ENCODE measurements at places on chromosomes 3 and 15. TPM values are rescaled to one million over a fixed set of nuclear protein-coding genes. Genes with fewer than 3 reads are reported as not detected.

The ZNF619 gene
- 1.4 TPM for polyA plus RNA-seq

The PLSCR5 gene
- not detected for polyA plus RNA-seq

The C15orf62 gene
- polyA plus RNA-seq: 0.47 TPM

The GOLGA6L4 gene
- polyA plus RNA-seq: 3.0 TPM

The GOLGA8R gene
- polyA plus RNA-seq: 0.41 TPM

The SKOR1 gene
- polyA plus RNA-seq: 0.22 TPM

The NGRN gene
- 93.8 TPM for polyA plus RNA-seq

The FGF12 gene
- polyA plus RNA-seq: 3.7 TPM

The GOLGA8S gene
- 0.13 TPM for polyA plus RNA-seq

GRCh38 chr3:194053136-194053535, 82.8 kb upstream of the HES1 start:
- H3K4me3 ChIP-seq: no peak overlapping the region
- H3K36me3 ChIP-seq: no peaks in the 10 kb centered on the region
- DNase-seq: no peak
- H3K4me1 ChIP-seq: no peaks in the 10 kb centered on the region

GRCh38 chr3:147890114-147890513, 480.9 kb downstream of the ZIC1 start:
- no peaks in the 10 kb centered on the region for H3K27me3 ChIP-seq
- DNase-seq: no peak
- no peaks in the 10 kb centered on the region for H3K36me3 ChIP-seq

DNA sequence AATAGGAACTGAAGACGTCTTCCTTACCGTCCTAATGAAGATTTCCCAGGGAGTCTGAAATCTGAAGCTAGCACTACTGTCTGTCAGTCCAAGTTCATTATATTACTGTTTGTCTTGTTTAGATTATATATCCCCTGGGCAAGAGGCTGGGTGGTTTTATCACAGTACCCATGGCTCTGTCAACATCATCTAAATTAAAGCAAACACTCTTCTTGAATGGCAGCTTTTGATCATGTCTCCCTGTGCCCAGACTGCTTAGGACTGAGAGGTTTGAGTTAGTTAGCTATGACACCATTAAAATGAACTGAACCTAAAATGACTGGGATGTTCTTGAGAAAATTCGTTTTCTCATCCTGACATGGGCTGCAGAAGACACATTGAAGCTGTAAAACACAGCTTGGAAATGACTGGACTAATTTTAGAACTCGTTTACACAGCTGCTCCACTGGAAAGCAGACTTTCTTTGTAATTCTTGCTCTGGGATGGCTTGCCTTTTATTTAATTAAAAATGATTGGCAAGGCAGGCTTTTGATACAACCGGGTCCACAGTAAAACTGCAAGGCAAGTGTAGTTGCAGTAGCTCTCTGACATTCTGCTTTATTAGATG, 243.5 kb downstream of the MFSD1 start:
- H3K27me3 ChIP-seq: no peaks in the 10 kb centered on the region
- DNase-seq: no peak
- H3K4me1 ChIP-seq: no peaks in the 10 kb centered on the region
- no peak overlapping the region for H3K27ac ChIP-seq
- H3K36me3 ChIP-seq: no peaks in the 10 kb centered on the region

GRCh38 chr15:61050844-61051568, 178.1 kb downstream of the RORA start:
- H3K4me1 ChIP-seq: no peaks in the 10 kb centered on the region
- H3K4me3 ChIP-seq: no peak overlapping the region
- H3K36me3 ChIP-seq: no peaks in the 10 kb centered on the region
- no peak overlapping the region for H3K27ac ChIP-seq

DNA sequence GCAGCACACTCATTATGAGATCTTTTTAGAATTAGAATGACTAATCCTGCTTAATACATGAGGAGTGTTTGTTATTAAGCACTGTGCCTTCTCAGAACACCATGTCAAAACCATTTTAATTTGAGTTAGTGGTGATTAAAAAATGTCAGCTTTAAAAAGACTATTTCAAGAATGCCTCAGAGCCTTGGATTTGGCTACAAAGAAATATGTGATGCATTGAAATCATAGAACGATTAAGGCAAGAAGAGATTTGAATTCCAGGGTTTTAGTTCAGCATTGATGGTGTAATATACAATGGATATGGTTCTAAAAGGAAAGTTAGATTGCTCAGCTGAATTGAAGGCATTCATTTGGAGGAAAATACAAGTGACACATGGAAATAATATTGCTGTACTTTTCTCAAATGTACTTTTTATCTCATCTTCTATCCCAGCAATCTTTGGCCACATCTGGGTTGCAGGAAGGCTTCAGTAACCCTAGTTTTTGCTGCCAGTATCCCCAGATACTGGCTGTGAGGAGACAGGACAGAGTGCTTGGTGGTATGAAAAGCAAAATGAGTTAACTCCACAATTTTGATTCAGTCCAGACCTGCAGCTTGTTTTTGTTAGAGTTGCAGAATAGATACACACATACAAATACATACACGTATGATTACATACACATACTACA, 303.8 kb downstream of the CLSTN2 start:
- DNase-seq: no peak
- H3K4me1 ChIP-seq: no peaks in the 10 kb centered on the region
- H3K27me3 ChIP-seq: no peaks in the 10 kb centered on the region
- H3K36me3 ChIP-seq: no peaks in the 10 kb centered on the region

GRCh38 chr3:58839187-58839586, 172.6 kb upstream of the FAM3D start:
- no peak for DNase-seq
- no peak overlapping the region for H3K4me3 ChIP-seq
- H3K4me1 ChIP-seq: no peaks in the 10 kb centered on the region

DNA sequence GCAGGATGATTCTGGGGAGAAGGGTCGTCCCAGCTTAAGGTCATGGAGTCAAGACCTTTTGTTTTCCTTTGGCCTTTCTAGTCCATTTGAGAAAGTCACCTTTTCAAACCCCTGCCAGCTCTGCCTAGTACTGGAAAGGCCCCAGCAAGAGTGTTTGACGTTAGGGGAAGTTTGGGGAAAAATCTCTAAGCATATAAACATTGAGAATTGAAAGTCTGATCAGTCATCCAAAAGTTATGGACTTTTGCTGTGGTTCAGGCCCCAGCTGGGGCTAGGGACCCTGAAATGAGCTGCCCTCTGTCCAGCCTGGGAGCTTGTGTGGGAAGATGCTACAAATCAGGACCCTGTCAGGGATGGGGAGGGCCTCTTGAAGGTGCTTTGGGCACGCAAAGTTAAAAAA, 21.6 kb downstream of the SLC6A6 start:
- no peak overlapping the region for H3K27ac ChIP-seq
- H3K27me3 ChIP-seq: no peaks in the 10 kb centered on the region
- H3K36me3 ChIP-seq: no peaks in the 10 kb centered on the region

DNA sequence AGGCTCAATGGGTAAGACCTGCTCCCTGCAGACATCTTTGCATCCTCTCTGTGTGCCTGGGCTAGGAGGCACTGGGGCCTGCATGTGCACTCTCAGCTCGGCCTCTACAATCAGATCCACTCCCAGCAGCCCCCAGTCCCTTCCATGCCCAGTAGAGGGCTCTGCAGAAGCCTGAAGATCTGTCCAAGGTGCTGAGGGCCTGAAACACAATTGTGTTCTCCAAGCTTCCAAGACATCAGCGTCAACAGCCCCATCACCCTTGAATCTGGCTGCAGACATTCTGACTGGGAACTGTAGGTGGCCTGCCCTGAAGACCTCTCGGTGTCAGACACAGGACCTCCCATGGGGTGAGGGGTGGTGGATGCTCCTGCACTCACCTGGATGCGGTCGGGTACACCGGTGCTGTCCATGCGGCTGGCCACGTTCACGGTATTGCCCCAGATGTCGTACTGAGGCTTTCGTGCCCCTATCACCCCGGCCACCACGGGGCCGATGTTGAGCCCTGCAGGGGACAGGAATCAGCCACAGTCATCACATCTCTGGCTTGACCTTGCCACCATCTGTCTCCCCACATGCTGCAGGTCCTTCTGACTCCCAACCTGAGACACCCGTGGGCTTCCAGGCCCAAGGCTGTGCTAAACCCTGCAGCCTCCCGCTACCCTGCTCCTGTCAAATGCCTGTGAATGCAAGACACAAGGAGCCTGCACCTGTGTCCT, 84.7 kb downstream of the SEC22A start:
- H3K4me3 ChIP-seq: no peak overlapping the region
- H3K4me1 ChIP-seq: no peaks in the 10 kb centered on the region
- DNase-seq: peak; percentile 79
- no peak overlapping the region for H3K27ac ChIP-seq
- no peaks in the 10 kb centered on the region for H3K27me3 ChIP-seq

DNA sequence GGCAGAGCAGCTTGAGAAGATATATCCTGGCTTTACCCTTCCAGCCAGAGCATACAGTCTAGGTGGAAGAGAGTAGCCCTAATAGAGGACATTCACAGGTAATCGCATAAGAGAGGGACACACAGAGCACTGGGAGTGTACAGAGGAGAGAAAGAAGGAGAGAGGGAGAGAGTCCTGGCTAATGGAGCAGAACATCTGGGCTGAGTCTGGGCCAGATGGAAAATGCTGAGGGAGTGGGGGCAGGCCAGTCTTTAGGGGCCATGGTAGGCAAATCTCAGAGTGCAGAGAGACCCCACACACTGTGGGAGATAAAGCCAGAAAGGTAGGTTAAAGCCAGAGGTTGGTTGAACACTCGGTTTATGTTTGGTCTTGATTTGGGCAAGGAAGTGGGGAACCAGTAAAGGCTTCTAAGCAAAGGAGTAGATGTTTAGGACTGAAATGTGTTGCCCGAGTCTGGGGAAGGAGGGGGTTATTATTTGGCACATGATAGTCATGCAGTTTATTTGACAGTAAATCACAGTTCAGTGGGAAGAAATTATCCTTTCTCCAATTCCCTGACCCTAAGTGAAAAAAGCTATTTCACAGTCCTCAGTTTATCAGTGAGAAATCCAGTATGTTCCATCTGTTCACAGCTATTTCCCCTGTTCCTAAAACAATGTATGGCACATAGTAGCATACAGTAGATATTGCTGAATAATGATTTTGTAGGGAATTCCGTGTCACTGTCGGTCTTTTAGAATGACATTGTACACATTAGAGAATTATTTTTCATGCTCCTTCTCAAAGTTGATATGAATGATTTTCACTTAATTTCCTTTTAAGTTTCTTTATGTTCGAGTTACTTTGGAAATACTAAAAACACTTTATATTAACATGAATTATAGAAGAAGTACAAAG, 45.7 kb downstream of the PDHB start:
- H3K27me3 ChIP-seq: no peaks in the 10 kb centered on the region
- H3K4me1 ChIP-seq: peaks cover 8% of the 10 kb centered on the region
- peak; percentile 59 for DNase-seq
- peak overlapping the region; percentile 53 for H3K27ac ChIP-seq

GRCh38 chr15:35054380-35054779, 30.7 kb downstream of the NANOGP8 start:
- no peaks in the 10 kb centered on the region for H3K36me3 ChIP-seq
- no peak overlapping the region for H3K4me3 ChIP-seq
- H3K27me3 ChIP-seq: no peaks in the 10 kb centered on the region

DNA sequence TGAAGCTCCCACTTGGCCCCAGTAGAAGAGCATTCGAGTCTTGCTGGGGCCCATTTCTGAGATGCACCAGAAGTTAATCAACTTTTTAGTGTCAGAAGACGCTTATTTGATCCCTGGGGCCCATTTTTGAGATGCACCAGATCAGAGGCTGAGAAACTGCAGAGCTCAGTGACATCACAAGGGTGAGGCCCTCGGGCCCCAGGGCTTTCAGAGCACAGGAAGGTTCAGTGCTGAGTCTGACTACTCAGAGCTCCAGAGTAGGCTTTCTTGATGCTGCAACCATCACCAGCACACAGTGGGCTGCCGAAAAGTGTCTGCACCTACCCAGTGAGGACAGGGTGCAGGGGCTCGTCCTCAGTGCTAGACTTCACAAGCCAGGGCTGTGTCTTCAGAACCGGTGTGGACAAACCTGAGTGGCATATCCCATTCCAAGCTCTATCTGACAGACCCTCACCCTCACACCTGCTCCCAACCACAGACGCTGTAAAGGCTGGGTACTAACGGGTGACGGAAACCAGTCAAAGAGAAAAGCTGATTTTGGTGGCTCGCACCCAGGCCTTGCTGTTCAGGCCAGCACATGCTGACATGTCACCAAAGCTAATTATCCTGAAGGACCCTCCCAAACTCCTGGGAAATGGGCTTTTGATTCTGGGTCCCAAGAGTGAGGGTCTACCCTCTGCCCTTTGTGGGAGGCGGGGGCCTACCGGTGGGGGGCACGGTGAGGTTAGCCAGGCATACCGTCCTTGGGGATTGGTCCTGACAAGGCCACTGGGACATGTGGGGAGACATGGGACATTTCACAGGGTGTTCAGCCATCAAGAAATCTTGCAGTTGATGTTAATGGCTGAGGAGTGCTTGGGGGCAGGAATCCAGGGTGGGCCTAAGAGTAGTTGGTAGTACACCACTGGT, 83.0 kb downstream of the PDCD6IP start:
- no peaks in the 10 kb centered on the region for H3K36me3 ChIP-seq
- peaks cover 8% of the 10 kb centered on the region for H3K4me1 ChIP-seq
- no peak overlapping the region for H3K4me3 ChIP-seq
- H3K27ac ChIP-seq: no peak overlapping the region

GRCh38 chr3:101243285-101244211, 76.8 kb downstream of the IMPG2 start:
- no peak for DNase-seq
- no peak overlapping the region for H3K27ac ChIP-seq
- no peak overlapping the region for H3K4me3 ChIP-seq
- H3K27me3 ChIP-seq: no peaks in the 10 kb centered on the region

DNA sequence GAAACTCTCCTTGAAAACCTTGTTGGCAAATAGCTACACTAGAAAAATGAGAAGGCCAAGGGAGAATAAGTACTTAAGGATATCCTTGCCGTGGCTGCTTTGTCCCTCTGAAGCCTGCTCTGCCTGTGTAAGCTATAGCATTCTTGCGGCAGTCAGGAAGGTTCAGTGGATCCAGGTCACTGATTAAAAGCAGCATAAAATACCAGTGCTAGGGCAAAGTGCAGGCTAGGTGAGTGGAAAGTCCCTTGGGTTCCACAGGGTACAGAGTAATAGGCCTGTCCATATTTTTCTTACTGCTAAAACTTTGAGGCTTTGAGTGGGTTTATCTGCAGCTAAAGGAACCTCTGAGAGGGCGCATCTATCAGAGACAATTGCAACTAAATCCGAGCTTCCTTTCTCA, 10.3 kb downstream of the CXCR6 start:
- H3K27me3 ChIP-seq: no peaks in the 10 kb centered on the region
- H3K4me3 ChIP-seq: no peak overlapping the region
- H3K4me1 ChIP-seq: peaks cover 5% of the 10 kb centered on the region
- DNase-seq: no peak
- H3K36me3 ChIP-seq: peaks cover 8% of the 10 kb centered on the region

GRCh38 chr3:40511031-40511718, 5.3 kb downstream of the ZNF620 start:
- H3K27me3 ChIP-seq: no peaks in the 10 kb centered on the region
- H3K4me1 ChIP-seq: no peaks in the 10 kb centered on the region
- peaks cover 3% of the 10 kb centered on the region for H3K36me3 ChIP-seq
- H3K27ac ChIP-seq: no peak overlapping the region
- DNase-seq: no peak

DNA sequence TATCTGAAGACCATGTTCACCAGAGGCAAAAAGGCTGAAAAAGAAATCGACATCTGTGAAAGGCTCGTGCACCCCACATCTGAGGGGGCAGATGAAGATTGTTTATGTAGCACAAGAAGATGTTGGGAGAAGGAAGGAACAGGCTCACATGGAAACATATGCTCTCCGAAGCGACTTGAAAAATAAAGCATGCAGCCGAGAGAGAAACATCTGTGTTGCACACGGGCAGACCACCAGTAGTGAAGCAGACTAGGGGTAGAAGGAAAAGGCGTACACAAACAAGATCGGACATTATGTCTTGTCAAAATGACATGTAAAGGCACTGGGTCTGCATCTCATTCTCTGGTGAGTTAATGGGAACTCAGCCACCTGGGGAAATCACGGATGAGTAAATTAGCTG, 356.5 kb downstream of the ZIC4 start:
- H3K36me3 ChIP-seq: no peaks in the 10 kb centered on the region
- H3K27me3 ChIP-seq: no peaks in the 10 kb centered on the region
- no peak overlapping the region for H3K27ac ChIP-seq
- no peaks in the 10 kb centered on the region for H3K4me1 ChIP-seq
- no peak overlapping the region for H3K4me3 ChIP-seq
